ENCODE measurements at places on chromosomes 4 and X.

DNA sequence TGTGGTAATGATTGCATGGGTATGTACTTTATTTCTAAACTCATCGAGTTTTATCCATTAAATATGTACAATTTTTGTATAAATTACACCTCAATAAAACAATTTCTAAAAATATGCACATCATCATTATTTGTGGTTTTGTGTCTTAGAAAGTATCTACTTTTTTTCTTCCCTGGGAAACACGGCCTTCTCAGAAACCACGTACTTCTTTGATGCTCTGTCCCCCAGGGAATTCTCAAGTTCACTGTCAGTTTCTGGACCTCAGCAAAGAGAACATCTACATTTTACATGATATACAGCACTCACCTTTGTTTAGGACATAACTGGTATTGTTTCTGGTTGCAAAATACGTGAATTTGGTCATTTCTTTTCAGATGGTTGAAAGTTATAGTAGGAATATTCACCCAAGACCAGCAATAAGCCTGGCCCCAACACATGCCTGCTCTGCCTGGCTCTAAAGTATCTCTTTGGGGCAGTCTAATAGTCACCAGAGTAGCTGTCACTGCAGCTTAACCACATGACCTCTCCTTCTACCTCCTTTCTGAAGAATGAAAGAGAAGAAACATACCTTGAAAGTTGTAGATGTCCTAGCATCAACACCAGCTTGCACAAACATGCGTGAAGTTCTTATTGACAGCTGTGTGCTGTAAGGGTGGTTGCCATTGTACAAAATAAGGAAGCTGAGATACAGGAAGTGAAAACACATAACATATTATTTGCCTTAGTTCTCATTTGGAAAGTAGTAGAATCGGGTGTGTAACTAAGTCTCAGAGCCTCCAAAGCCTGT is 48.4 kb upstream of the SPANXN4 start:
- no peak for DNase-seq

- DNase-seq: no peak
Measured at GRCh38 chr4:149988087-149988410, 90.2 kb upstream of the DCLK2 start.

GRCh38 chrX:65874765-65875164 is 165.1 kb downstream of the VSIG4 start:
- no peak for DNase-seq

DNA sequence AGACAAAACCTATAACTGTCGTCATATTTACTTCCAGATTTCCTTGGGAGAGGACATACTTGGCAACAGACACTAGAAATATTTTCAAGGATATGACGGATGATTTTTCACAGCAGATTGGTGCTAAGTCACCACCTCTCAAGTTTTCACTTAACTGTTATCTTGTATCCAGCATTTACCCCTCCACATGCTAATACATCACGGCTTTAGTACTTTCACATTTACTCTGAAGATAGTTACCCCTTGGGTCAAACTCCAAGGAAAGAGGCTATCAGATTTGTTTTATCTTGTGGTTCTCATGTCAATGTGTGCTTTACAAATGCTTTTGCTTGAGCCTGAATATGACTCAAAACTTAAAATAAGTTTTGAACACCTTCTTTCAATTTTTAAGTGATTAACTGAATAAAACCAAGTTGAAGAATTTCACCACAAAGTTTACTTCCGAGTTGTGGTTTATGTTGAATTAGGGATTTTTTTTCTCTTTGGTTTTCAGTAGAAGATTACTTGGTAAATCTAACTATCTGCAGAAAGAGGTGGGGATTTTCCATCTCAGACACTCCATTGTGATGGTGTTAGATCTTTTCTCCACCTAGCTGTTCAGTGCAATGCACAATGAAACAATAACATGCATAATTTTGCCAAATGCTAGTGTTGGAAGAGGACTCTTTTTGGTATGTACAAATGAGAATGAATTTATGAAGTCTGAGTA is 75.4 kb upstream of the FAT1 start:
- DNase-seq: no peak

GRCh38 chr4:184191267-184191666 is 26.4 kb downstream of the ENPP6 start:
- no peak for DNase-seq
